Stimulated activated CD4-positive, alpha-beta T cell treated with anti-CD3 and anti-CD28 coated beads, Interleukin-2, amount 100 ng/mL, for 24 hours (primary cell): ENCODE measurements at places on chromosomes 2 and 18.
A peak's percentile ranks its signal among the peaks of the same experiment; 100 is the strongest.

DNA sequence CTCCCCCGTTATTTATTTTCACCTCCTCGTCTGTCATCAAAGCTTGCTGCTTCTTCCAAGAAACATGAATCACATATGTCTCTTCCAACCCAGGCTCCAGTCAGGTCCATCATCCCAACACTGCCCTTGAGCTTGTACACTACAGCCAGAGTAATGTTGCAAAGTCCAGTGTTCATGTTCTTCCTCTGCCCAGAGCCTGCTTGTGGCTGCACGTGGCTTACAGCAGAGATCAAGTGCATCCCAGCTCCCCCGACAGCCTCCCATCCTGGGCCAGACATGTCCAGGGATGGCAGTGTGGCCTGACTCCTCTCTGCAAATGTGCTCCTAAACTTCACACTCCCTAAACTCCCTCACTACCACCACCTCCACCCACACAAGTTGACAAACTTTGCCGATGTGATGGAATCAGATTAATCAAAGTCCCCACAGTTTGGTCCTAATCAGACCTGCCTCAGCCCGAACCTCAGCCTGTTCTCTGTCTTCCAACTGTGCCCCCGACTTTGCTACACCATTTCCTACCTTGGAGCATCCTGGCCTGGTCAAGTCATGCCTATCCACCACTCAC lies 54.2 kb upstream of the MAPRE3 start:
- DNase-seq = no peak

DNA sequence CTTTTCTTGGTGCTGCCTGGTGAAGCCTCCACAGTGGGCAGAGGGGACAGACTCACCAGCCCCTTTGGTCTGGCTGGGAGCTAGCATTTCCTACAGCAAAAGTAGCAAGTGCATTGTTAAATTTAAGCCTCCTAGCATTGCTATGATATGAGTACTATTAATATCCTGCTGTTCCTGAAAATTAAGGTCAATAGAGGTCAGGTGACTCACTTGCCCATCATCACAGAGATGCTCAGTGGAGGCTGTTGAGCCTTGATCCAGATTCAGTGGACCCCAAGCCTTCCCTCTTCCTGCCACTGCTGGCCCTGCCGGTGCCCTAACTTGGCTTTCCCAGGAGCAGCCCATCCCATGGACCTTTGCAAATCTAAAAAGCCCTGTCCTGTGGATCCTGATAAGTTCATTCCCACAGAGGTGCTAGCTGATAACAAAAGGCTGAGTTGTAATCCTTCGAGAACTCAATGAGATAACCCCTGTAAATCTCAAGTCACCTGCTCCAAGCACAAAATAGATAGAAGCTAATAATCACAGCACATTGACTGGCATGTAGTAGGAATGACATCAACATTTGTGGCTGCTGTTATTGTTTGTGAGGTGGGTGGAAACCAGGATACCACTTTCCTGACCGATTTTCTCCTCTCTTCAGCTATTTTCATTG lies 84.4 kb downstream of the THNSL2 start:
- DNase-seq = no peak

DNA sequence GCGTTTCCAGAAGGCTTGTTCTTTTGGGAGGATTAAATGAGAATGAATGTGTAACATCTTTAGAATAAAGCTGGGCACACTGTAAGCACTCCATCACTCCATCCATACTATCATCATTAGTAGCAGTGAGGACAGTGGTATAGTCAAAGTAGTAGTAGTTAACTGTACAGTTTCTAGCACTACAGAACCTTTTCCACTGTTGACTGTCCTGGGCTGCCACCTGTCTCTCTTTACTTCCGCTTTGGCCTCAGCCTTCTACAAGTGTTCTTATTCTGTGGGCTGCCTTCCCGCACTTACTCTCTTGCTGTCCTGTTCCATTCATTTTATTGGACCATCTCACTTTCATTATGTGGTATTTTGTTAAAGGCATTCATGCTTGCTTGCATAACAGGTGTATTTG lies 3.3 kb downstream of the SLC9A2 start:
- no peak for DNase-seq

DNA sequence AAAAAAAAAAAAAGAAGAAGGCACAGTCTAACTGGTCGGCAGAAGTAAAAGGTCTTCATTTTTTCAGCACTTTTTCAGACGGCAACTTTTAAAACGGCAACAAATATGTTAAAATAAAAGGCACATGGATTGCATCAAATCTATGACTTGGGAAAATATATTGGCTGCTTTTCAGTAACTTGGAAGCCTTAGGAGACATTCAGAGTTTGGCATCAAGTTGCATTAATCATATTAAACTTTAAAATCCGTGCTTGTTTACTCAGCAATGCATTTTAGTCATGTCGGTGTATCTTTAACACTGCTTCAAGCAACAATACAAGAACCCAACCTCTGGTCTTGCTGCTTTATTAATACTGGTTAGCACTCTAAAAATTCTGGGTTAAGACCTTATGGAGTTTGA lies 111.1 kb downstream of the MEP1B start:
- DNase-seq = no peak

GRCh38 chr2:145841973-145842372 lies 1322.1 kb upstream of the ZEB2 start:
- DNase-seq = no peak

DNA sequence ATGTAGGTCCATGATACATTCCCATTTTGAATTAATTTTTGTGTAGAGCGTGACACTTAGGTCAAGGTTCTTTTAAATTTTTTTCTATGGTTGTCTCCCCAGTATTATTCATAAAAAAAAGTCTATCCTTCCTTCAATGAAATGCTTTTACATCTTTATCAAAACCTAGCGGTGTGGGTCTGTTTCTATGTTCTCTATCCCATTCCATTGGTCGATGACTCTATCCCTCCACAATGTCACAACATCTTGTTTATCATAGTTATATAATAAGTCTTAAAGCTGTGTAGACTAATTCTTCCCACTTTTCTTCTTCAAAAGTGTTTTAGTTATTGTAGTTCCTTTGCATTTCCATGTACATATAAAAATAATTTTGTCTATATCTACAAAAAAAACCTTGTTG lies 47.2 kb upstream of the GPR17 start:
- DNase-seq = no peak

DNA sequence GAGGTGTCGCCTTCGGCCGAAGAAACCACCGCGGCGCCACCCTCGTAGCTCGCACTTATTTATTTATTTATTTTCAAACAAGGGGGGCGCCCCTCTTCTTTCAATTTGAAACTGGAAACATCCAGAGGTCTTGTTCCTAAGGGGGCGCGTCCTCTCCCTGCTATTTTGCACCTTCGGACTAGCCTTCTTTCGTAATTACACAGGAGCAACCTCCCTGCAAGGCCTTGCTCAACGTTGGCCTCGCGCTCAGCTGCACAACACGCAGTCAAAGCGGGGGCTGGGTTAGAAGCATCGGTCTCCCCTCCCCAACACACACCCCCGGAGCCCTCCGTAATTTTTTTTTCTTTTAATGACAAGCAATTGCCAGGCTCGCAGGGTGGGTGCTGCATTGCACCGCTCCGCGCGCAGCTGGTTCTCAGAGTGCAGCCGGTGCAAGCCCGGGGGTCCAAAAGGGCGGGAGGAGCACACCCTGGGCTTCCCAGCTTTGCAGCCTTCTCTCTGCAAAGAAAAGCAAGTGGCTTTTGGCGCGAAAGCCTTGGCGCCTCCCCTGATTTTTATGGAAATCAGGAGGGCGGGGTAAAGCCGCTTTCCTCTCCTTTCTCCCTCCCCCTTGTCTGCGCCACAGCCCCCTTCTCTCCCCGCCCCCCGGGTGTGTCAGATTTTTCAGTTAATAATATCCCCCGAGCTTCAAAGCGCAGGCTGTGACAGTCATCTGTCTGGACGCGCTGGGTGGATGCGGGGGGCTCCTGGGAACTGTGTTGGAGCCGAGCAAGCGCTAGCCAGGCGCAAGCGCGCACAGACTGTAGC lies at the start of gene MYCN:
Gene MYCN (plus strand): TSS at position 697 of the 807 bp plus-strand sequence. CDS start 1,515 bp downstream, outside the sequence.
- DNase-seq = peak; percentile 49

DNA sequence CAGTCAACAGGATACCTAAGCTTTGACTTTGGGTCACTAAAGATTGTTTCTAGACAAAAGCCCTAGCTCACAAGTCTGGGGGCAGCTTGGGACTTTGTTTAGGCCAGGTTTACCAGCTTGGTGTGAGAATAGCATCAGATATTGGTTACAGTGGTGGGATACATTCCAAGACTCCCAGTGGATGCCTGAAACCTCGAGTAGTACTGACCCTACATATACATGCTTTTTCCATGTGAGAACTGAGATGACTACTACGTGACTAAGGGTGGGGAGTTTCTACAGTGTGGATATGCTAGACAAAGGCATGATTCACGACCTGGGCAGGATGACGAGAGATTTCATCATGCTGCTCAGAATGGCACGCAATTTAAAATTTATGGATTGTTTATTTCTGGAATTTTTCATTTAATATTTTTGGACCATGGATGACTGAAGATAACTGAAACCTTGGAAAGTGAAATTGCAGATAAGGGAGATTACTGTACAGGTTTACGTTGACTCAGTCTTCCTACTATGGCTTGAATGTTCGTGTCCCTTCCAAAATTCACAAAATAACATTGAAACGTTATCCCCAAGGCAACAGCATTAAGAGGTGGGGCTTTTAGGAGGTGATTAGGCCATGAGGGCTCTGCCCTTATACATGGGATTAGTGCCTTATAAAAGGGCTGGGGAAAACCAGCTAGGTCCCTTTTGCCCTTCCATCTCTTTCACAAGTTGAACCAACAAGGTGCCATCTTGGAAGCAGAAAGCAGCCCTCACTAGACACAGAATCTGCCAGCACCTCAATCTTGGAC lies 50.2 kb upstream of the CTAGE1 start:
- DNase-seq = no peak

GRCh38 chr2:53455094-53455493 lies 312.5 kb upstream of the CHAC2 start:
- DNase-seq = no peak

GRCh38 chr2:17821080-17821479 lies 4.8 kb downstream of the MSGN1 start:
- DNase-seq = no peak

DNA sequence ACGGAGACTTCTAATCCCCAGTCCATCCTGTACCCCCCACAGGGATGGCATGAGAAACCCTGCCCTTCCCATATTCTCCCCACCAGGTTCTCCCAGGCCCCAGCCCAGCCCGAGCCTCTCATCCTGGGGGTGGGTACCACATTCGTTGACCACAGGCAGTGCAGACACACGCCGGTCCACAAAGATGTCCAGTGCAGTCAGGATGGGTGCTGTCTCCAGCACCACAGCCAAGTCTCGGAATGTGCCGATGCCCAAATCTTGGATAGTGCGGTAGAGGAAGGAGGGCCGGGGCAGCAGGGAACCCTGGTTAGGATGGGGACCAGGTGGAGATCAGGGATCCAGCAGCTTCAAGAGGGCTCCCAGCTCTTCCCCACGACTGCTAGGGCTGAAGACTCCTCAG lies 4.8 kb downstream of the PRKAG3 start:
- DNase-seq = no peak

- DNase-seq = no peak
Observed at GRCh38 chr2:232013701-232014353, 52.3 kb downstream of the DIS3L2 start.

- no peak for DNase-seq
Observed at GRCh38 chr2:30476636-30477035, 29.6 kb downstream of the LCLAT1 start.
